ENCODE measurements at places on chromosomes 12 and 14.

- DNase-seq = no peak
Observed at GRCh38 chr14:94345344-94346064, 22.4 kb upstream of the SERPINA6 start.

- no peak for DNase-seq
Observed at GRCh38 chr14:73740618-73741326, 26.6 kb upstream of the PNMA1 start.

- DNase-seq = no peak
Observed at GRCh38 chr12:71194657-71195056, 36.9 kb upstream of the TSPAN8 start.

GRCh38 chr12:27969624-27970400, 2.7 kb downstream of the PTHLH start:
- DNase-seq = peak; percentile 52

- no peak for DNase-seq
Observed at GRCh38 chr12:70609203-70609602, 28.0 kb downstream of the PTPRB start.

GRCh38 chr12:89386138-89386537, 33.8 kb upstream of the DUSP6 start:
- no peak for DNase-seq

- DNase-seq = no peak
Observed at GRCh38 chr14:89085737-89086382, 261.4 kb downstream of the TTC8 start.

Measured in germinal center (tissue), 1 donor.